ENCODE measurements at places on chromosomes 2 and 18.

DNA sequence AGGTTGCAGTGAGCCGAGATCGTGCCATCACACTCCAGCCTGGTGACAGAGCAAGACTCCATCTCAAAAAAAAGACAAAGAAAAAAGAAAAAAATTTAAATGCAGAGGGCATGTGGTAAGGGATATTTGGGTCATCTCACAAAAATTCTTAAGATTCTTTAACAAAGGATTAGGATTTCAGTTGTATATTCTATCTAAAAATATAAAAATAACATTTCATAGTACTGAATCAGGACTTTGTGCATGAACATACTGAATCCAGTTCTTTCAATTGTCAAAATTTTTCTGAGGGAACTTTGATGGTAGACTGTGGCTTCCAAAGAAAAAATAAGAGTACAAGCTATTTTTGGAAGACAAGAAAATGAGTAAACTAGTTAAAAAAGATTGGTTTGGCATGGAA is 6.5 kb upstream of the PPP3R1 start:
- DNase-seq = no peak

DNA sequence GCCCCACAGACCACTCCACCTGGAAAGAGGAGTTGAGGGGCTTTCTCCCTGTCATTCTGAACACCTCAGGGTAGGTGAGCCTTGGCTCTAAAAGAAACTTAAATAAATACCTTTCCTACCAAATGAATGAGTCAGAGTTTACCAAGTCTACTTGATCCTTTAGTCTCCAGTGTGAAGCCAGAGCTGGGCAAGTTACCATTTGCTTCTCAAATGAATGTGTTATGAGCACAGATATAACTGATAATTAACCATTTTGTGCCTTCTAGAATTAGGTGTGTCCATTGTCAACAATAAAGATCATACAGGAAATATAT is 347.7 kb downstream of the KIAA1328 start:
- no peak for DNase-seq

- DNase-seq = no peak
Measured at GRCh38 chr18:11767935-11768334, 78.9 kb downstream of the GNAL start.

- DNase-seq = no peak
Measured at GRCh38 chr2:41966431-41966893, 81.4 kb upstream of the PKDCC start.

DNA sequence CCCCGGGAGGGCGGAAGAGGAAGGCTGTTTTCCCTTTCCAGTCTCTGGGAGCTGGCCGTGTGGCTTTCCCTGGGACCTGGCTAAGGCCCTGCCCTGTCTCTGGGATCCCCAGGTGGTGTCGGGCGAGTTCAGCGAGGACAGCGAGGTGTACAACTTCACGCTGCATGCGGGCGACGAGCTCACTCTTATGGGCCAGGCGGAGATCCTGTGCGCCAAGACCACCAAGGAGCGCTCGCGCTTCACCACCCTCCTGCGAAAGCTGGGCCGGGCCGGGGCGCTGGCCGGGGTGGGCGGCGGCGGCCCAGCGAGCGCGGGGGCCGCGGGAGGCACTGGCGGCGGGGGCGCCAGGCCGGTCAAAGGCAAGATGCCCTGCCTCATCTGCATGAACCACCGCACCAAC is 11.2 kb downstream of the GAREM2 start:
- no peak for DNase-seq

GRCh38 chr18:33821503-33821902 is 243.5 kb downstream of the ASXL3 start:
- no peak for DNase-seq

All from AML-193 (cell line).